ENCODE measurements at places on chromosomes 2 and 18.

DNA sequence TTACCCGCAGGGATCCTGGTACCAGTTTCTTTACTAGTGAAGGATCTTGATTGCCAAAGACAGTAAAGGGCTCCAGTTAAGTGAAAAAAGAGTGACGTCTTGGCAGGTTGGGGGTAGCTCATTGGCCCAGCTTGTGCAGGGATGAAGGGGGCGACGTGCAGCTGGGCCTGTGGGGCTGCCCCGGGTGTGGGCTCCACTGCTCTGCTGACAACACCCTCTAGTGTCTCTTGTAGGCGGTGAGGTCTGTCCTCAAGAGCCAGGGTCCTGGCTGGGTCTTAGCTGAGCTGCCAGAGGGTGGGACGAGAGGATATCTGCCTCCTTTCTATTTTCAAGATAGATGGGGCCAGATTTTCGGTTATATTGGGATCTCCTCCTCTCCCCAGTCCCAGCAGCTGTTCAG, 6.1 kb downstream of the ARHGEF4 start:
- no peak for DNase-seq

DNA sequence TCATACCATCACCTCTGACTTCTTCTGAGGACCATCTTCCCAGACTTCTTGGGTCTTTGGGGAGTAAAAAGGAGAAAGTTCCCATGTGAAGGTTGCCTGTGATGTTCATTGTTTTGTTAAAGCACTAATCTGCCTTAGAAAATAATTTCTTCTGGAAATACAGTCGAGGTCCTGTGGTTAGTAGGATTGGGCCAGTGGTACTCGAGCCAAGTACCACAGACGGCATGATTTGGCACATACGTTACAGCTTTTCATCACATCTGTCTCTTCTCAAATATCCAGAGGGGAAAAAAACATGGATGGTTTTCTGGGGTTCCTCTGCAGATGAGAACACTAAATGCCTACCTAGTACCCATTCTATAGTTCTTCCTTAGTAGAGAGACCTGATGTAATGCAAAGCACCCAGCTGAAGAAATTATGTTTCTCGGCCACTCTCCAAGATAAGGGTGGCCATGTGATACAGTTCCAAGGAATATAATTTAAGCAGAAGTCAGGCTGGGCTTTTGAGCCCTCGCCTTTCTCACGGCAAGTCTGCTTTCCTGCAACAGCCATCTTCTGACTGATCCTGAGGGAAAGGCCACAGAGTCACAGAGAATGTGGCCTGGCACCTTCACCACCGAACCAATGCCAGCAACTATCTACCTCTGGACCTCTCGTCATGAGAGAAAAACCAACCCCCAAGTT, 161.0 kb downstream of the RNF152 start:
- DNase-seq, result no peak

GRCh38 chr2:202034249-202035088, 814 bp downstream of the FZD7 start:
- no peak for DNase-seq

- DNase-seq, result peak; percentile 47
Measured at GRCh38 chr2:240503848-240504247, 53.9 kb downstream of the ANKMY1 start.

GRCh38 chr2:128313091-128313836, 5.4 kb downstream of the HS6ST1 start:
- no peak for DNase-seq

- no peak for DNase-seq
Measured at GRCh38 chr2:156087875-156088274, 244.6 kb downstream of the NR4A2 start.

DNA sequence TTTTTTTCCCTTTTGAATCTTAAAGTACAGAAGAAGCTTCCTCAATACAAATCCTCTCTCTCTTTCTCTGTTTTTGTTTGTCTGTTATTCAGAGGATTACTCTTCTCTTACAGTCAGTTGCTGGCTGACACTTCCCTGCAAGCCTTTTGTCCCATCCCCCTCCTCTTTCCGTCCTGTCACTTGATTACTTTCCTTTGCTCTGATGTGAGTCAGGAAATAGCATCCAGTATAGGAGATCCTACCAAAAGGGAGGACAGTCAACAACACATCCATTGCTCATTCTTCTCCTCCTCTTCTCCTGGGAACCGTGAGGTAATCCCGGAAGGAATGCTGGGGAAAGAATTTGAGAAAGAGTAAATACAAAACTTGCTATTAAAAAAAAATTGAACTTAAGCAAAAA, 79.3 kb upstream of the SCN7A start:
- DNase-seq, result no peak
